ENCODE measurements at places on chromosomes 6 and 20.

DNA sequence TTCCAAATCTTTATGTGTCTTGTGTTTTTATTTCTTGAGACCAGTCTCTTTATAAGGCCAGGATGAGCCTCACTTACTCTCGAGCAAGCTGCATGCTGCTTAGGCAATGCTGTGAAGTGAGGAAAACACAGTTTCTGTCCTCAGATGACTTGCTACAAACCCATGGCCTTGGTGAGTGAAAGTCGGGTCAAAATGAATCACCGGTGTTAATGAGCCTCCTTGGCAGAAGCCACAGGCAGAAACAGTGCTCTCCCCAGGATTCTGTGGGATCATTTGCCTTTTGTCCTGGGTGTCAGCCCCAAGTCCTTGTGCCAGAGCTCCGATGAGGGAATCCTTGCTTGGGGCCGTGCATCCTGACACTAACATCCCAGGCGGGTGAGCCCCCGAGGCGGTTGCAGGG, 482.5 kb downstream of the QKI start:
- DNase-seq = no peak

GRCh38 chr6:106666282-106667021, 37.1 kb downstream of the QRSL1 start:
- DNase-seq = no peak

- DNase-seq = peak; percentile 0
These were observed at the start of gene MACROD2 for GRCh38 chr20:13995086-13995665. Gene MACROD2, plus strand, starts transcription at chr20:13995516.

DNA sequence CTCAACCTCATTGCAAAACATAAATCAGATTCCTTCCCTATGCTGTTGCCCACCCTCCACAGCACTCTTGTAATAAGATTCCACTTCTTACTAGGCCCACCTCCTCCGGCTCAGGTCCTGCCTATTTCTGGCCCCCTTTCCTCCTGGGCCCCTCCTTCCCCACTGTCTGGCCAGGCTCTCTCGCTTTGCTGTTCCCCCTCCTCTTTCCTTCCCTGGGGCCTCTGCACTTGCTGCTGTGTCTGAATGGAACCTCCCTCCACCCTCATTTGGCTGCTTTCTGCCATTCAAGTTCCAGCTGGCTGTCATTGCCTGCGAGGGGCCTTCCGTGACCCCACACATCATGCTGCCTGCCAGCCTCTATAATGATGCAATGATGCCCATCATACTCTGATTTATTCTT, 38.9 kb downstream of the ARHGAP40 start:
- DNase-seq = no peak

DNA sequence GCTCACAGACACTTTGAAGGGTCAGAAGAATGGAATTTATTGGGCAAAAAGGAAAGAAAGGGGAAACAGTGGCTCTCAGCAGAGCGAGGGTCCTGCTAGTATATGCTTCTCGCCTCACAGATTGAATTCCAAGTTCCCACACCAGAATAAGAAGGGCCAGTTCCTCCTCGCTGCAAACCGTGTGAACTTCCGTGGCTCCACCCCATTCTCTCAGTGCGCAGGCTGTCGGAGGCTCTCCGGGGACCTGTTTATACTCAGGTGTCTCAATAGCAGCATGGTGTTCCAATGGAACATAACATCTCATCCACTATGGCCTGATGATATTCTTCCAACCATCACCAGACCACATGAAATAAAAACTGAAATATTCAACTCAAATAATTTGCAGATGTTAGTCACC, 4.6 kb downstream of the SAMD3 start:
- no peak for DNase-seq

DNA sequence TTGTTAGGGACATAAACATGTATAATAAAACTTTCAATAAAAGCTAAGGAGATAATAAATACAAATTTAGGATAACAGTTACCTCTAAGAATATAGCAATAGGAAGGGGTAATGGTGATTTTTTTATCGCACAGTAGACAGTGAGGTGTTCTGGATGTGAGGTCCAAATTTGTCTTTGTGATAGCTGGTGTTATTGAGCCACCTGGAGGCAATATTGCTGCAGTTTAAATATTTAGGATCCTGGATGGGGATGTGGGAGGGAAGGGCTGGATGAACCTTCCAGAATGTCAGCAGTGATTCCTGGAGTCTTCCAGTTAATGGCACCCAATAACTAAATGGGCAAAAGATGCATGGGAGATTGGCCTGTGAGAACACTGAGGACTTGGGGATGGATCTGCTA, 13.9 kb downstream of the DEFB123 start:
- DNase-seq = no peak

DNA sequence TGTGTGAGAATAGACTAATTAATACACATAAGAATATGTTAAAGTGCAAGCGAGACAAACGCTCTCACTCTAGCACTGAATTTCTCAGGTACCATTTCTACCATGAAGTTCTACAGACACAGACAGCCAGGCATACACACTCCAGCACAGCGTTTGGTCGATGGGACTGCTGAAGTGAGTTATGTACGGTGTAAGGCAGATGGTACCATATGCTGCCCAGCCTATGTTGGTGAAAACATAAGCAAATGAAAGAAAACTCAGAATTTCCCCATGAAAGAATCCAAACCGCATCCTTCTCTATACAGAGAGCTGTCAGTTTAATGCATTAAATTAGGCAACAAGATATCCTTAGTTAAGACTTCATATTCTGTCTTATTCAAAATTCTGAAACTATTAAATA, 34.9 kb downstream of the AGPAT4 start:
- no peak for DNase-seq

GRCh38 chr6:63295553-63296194, 24.1 kb downstream of the LGSN start:
- DNase-seq = no peak

DNA sequence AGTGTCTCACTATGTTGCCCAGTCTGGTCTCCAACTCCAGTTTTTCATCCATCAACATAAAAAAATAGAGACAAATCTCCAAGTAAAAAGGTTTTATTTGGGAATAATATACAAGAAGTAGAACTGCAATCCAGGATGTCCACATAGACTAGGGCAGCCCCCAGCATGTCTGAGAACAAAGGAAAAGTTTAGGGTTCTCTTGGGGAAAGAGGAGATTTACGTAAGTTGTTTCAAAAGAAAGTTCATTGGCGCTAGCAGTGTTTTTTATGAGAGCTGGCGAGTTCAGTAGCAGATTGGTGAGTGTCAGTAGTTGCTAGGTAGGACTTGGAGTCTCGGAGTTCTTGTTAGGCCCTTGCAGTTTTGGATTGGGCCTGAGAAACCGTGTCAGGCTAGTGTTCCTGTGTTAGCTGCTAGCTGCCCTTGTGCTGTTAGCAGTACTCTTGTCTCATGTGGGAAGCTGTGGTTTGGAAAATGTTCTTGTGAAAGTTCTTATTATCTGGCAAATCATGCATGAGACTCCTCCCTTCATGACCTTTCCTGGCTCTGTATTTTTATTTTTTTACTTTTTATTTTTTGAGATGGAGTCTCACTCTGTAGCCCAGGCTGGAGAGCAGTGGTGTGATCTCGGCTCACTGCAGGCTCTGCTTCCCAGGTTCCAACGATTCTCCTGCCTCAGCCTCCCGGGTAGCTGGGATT, 24.7 kb downstream of the TTLL9 start:
- no peak for DNase-seq

DNA sequence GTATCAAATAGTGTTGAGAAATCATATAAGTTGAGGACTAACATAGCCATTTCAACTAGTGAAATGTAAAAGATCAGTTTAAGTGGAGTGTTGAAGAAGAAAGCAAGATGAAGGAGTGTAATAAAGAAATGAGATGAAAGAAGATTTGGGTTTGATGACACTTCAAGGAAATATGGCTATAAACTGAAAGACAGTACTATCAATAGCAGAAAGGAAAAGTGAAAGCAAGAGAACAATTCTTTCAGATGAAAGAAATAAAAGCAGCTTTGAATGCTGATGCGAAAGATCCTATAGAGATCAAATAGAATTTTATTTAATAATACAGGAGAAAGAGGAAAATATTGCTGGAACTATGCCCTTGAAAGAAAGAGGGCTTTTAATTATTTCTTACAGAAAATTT, 92.8 kb upstream of the PRSS16 start:
- DNase-seq = no peak

- no peak for DNase-seq
These were observed 67.4 kb upstream of the DSP start for GRCh38 chr6:7473805-7474719.

DNA sequence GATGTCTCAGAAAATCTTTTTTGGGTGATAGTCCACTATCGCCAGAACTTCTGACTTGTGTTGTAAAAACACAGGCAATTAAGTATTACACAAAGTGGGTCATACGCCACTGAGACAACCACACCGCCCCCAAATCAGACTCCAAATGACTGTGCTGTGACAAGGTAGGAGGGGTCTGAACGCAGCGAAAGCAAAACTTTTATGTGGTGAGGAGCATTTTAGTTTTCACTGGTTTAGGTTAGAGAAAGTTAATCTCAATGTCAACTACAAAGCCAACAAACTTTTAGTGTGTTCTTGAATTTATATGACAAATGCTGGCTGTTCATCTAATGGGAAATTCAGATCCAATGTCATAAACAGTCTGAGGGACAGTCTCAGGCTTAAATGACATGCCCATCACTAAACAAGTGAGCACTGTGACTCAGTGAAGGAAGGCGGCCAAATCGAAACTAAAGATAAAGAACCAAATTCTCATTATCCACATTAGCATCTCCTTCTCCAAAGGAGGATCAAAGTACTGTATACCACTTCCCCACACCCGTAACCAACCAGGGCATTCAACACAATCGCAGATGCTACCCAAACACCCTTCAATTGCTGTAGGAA, 186.7 kb downstream of the GJA10 start:
- peak; percentile 76 for DNase-seq

GRCh38 chr20:51446230-51446629, 96.3 kb downstream of the NFATC2 start:
- no peak for DNase-seq

DNA sequence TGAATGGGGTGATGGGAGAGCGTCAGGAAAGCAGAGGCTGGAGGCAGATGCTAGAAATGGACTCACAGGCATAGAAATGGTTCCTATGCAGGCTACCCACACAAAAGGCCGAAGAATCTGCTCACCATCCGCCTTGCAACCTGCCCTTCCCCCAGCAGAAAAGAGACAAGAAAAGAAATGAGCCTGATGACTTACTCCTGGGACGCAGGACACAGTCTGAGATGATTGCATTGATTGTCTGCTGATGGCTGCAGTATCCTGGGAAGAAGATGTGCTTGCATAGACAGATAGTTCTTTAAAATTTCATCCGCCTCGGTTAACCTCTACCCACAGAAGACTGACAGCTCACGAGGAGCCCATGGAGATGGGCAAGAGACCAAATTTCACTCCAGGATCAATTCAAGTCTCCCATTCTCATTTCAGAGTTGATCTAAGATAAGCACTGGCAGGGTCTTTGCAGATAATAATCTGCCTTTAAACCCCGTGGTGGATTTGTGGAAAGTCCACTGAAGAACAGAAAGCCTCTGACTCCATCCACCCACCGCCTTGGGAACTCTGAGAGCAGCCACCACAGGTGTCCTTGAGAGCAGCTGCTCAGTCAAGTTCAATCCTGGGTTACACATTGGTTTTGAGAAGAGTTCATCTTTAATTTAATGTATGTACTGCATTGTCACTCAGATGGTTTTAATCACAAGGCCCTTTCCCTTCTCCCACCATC, 7.2 kb downstream of the AGPAT4 start:
- DNase-seq = no peak

DNA sequence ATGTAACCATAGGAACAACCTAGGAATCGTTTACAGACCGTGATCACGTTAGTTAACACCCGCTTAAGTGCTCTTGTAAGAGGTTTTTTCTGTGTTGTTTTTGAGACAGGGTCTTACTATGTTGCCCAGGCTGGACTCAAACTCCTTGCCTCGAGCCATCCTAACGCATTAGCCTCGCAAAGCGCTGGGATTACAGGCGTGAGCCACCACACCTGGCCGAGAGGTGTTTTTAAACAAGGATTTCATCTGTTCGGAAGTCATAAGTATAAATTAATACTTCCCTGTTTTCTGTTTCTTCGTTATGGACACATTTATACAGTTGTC, 727 bp downstream of the MRS2 start:
- no peak for DNase-seq

DNA sequence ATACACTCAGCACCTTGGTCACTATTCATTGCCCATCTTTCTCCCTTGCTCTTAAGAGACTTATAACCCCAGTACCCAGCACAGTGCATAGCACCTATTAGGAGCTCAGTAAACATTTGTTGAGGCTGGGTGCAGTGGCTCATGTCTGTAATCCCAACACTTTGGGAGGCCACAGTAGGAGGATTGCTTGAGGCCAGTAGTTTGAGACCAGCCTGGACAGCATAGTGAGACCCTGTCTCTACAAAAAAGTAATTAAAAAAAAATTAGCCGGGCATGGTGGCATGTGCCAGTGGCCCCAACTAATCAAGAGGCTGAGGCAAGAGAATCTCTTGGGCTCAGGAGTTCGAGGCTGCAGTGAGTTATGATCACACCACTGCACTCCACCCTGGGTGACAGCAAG, 8.2 kb upstream of the EIF2S2 start:
- DNase-seq = no peak

GRCh38 chr20:1702855-1703254, 45.3 kb upstream of the SIRPG start:
- no peak for DNase-seq

- no peak for DNase-seq
These were observed 51.1 kb downstream of the TCP11 start for GRCh38 chr6:35089935-35090505.

DNA sequence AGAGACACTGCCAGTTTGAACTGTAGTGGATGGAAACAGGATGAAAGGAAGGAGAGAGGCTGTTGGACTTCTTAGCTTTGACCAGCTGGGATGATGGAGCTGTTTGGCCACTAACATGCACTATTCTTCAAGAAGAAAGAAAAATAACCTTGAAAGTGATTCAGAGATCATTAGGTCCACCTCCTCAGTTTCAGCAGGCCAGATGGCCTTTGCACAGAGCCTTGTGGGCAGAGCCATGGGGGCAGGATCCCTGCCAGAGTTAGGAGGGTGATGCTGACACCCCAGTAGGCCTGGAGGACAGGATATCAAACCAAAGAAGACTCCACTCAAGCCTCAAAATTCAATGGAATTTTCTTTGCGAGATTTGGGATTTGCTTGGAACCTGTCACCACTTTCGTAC, 74.5 kb upstream of the TMEM181 start:
- DNase-seq = no peak
